ENCODE measurements at places on chromosomes 4 and X.

DNA sequence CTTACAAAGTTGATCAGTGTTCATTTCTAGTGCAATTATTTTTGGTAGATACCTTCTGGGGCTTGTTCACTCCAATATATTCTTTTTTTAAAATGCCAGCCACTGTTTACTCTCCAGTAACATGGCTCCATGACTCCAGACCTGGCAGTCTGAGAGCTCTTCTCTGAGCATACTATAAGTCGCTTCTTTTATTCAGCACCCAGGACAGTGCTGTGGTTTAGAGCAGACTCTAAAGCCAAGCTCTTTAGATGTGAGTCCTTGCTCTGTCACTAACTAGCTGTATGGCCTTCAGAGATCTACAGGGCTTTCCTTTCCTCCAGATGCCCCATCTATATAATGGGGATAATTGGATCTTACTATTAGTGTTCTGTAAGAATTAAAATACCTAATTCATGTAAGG, 200.2 kb upstream of the FAM241A start:
- no peak for DNase-seq

- no peak for DNase-seq
Observed at GRCh38 chr4:84126061-84126787, 372.9 kb downstream of the NKX6-1 start.

DNA sequence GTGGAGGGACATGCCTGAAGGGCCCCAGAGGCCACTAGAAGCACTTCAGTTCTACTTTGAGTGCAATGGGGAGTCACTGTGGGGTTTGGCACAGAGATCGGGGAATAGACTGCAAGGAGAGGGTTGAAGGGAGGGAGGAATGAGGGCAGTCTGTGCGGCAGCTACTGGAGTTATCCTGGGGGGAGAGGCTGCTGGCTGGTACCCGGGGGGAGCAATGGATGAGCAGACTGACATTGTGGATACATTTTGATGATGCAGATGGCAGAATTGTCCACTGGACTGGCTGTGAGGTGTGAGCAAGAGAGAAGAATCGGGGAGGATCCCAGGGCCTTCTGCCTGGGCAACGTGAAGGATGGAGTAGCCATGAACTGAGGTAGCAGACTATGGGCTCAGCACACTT, 2.8 kb upstream of the MAMLD1 start:
- no peak for DNase-seq

DNA sequence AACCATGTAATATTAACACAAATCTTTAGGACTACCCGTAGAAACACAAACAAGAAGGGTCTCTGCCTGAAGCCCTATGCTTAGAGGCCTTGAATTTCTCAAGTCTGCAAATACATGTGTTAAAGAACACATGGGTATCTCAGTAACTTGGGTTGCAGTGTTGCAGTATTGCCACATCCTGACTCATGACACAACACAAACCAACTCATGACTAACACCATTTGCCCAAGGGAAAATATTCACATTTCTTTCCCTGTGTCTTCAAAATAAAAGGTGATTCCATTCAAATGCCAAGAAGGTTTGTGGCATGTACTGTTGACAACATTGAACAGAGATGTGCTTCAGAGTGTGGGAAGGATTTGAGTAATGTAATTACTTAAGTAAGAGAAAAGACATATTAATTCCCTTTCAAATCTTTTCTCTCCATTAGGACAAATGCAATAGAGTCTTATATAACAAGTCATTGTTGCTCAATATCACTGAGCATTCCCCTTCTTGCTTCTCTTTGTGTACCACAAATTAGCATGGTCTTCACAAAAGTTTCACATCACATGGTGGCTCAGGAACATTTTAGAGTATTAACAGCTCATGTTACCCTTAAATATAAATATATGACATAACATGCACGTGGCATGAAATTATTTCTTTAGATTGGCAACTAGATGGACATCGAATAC, 487.1 kb downstream of the STPG2 start:
- DNase-seq = no peak

GRCh38 chrX:150460781-150461180, 97.7 kb downstream of the MAMLD1 start:
- DNase-seq = no peak

- DNase-seq = no peak
Observed at GRCh38 chr4:100581337-100581736, 63.5 kb upstream of the EMCN start.

DNA sequence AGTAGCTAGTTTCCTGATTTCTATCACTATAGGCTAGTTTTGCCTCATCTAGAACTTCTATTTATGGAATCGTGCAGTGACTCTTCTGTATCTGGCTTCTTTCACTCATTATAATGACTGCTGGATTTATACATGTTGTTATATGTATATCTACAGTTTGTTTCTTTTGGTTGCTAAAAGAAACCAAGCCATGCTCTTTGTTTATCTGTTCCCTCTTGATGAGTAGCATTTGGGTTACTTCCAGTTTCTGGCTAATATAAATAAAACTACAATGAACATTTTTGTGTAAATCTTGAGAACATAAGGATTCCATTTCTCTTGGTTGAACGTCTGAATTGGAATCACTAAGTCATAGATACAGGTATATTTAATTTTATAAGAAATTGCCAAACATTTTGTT, 73.9 kb downstream of the ARHGAP24 start:
- no peak for DNase-seq

DNA sequence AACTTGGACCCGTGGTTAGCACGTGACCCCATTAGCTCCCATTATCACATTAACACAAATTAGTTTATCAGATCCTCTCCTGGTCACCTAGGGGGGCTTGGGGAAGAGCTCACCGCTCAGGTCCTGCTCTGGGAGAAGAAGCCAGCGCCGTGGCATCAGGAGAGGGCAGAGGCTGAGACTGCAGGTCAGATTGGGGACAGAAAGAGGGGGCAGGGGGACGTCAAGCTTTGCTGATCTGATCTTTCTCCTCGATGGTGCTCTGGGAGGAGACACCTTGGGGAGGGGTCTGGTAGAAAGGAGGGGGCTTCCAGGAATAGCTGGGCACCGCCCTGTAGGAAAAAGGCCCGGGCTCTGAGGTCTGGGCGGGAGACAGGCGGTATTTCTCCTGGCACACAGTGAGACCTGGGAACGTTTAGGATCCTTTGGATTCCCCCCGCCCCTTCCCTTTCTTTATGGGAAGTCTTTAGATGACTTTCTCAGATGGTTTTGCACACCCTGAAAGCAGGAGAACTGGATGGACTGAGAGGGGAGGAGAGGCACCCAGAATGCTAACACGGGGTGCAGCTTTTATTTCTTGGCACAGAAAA, 9.1 kb upstream of the ELF4 start:
- no peak for DNase-seq

- DNase-seq = no peak
Observed at GRCh38 chr4:36168127-36168878, 76.0 kb downstream of the ARAP2 start.

- DNase-seq = no peak
Observed at GRCh38 chr4:75654905-75655304, 18.3 kb downstream of the G3BP2 start.

DNA sequence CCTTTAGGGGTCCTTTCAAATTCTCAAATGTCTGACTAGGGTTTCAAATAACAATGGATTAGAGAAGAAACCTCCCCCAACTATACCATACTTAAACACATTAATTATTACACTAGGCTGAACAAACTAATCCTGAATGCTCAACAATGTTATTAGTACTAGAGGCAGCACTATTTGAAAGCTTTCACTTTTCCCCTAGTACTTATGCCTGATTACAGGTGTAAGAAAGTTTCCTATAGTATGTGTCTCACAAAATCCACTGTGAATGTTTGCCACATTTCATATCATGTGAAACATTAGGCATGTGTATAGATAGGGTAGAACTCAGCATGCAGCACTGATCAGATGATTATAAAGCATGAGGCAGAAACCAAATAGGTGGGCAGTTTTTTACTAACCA, 336.2 kb downstream of the ZNF674 start:
- DNase-seq = no peak

DNA sequence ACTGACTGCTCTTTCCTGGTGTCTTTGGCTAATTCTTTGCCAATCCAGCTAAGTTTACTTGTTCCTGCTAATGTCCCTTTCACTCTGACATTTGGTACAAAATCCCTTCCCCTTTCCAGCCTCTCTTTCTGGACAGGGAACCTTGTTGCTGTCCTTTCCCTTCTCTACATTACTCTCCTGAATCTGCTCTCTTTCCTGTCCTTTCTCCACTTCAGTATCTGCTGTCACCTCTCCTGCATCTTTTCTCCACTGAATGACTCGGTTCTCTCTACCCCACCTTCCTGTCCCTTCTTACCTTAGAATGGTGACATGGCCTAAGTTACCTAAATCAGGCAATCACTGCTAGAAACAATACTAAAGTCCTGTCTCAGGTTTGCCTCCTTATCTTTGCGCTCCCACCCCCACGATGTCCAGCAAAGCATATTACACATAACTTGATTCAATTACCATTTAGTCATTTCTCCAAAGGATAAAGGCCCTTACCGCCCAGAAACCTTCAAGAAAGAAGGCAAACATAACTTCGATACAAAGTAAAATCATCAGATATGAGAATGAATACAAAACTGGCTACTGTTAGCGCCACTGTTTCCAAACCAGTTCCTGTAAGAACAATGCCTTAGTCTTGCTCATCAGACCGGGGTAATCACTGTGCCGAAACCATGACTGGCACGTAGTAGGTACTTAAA, 890 bp downstream of the BOD1L1 start:
- no peak for DNase-seq

DNA sequence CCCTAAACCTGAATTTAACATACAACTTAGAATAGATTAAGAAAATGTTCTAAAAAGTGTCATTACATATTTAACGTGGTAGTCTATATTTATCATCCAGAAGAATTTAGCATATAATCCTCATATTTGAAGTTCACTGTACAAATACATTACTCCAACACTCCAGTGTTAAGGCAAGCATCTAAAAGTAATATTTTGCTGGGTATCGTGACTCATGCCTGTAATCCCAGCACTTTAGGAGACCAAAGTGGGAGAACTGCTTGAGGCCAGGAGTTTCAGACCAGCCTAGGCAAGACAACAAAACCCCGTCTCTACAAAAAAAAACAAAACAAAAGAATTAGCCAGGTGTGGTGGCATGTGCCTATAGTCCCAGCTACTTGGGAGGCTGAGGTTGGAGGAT, 24.8 kb downstream of the LRBA start:
- no peak for DNase-seq

- no peak for DNase-seq
Observed at GRCh38 chr4:138450546-138451275, 208.6 kb upstream of the SLC7A11 start.

GRCh38 chr4:84482564-84483563, 16.2 kb downstream of the NKX6-1 start:
- no peak for DNase-seq

GRCh38 chr4:85728464-85728863, 253.5 kb downstream of the ARHGAP24 start:
- DNase-seq = no peak

DNA sequence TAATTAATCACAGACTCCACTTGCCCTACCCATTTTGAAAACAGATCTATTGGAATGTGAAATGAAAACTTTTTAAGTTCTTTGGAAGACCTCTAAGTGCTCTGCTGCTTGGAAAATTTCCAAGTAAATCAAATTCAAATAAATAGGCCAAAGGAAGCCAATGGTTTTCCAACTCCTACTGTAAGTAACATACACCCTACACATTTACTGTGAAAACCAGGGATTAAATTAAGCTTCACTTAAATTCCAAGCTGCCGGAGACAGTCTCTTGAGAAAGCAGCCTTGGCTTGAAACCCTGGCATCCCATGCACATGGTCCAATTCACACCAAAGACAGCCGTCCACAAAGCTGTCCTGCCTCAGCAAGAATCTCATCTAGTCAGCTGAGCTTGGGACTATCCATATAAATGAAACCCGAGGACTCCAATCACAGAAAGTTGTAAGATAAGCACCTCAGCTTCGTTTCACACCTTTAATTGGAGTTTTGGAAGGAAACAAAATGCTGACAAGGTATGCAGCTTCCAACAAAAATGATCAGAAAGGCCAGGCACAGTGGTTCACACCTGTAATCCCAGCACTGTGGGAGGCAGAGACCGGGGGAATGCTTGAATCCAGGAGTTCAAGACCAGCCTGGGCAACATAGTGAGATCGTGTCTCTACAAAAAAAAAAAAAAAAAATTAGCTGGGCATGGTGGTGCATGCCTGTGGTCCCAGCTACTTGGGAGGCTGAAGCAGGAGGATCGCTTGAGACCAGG, 88.6 kb downstream of the APBB2 start:
- DNase-seq = no peak

GRCh38 chrX:15430076-15430475, 45.9 kb upstream of the VEGFD start:
- DNase-seq = no peak

GRCh38 chr4:5955201-5955821, 62.4 kb upstream of the CRMP1 start:
- DNase-seq = no peak

DNA sequence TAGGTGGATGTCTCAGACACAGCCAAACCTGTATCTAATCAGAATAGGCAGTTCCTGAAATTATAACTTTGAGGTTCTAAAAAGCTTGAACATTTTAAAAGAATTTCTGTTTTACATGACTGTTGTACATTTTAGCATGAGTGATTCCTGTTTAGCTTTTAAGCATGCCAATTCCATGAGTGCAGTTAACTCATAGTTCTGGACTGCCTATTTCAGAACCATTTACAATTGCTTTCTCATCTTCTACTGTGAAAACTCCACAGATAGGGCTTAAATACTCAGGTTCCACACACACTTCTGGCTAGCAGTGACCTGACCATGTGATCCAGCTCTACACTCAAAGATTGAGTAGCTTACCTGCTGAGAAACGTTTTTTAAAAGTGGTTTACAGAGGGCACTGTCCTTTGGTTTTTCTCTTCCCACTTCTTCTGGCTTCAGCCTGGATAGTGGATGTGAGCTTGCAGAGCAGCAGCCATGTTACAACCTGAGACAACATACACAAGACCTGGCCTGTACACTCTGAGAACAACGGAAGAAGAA, 280.8 kb downstream of the ANKRD50 start:
- no peak for DNase-seq

DNA sequence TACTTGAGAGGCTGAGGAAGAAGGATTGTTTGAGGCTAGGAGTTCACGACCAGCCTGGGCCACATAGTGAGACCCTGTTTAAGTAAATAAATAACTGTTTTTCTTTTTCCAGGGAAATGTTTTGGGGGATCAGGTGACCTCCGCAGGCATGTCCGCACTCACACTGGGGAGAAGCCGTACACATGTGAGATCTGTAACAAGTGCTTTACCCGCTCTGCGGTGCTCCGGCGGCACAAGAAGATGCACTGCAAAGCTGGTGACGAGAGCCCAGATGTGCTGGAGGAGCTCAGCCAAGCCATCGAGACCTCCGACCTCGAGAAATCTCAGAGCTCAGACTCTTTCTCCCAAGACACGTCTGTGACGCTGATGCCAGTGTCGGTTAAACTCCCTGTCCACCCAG, 30.5 kb downstream of the ZBTB49 start:
- DNase-seq = no peak
